Natural killer cell (primary cell): ENCODE measurements at places on chromosomes 5 and 9. TPM values are rescaled to one million over a fixed set of nuclear protein-coding genes. Genes with fewer than 3 reads are reported as not detected.

DNA sequence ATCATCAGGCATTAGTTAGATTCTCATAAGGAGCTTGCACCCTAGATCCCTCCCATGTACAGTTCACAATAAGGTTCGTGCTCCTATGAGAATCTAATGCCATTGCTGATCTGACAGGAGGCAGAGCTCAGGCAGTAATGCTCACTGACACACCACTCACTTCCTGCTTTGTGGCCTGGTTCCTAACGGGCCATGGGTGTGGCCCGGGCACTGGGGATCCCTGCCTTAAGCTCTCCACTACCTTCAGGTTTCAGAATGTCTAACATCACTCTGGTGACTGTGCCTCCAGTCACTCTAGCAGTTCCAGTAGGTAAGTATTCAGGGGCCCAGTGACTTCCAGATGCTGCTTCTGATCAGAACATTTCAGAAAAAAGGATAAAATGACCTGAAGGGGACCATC, 152.4 kb downstream of the LRRC70 start:
- no peaks in the 10 kb centered on the region for H3K4me1 ChIP-seq
- no peak overlapping the region for H3K27ac ChIP-seq
- H3K36me3 ChIP-seq, result no peaks in the 10 kb centered on the region
- H3K27me3 ChIP-seq, result no peaks in the 10 kb centered on the region
- no peak overlapping the region for H3K4me3 ChIP-seq

GRCh38 chr5:56325039-56325438, 91.9 kb upstream of the ANKRD55 start:
- H3K4me1 ChIP-seq, result peaks cover 17% of the 10 kb centered on the region
- no peak overlapping the region for H3K27ac ChIP-seq
- no peaks in the 10 kb centered on the region for H3K36me3 ChIP-seq
- H3K27me3 ChIP-seq, result no peaks in the 10 kb centered on the region

Gene HNRNPK
- total RNA-seq, result 872 TPM

- peaks cover 15% of the 10 kb centered on the region for H3K4me1 ChIP-seq
- H3K27ac ChIP-seq, result no peak overlapping the region
- H3K36me3 ChIP-seq, result no peaks in the 10 kb centered on the region
- H3K27me3 ChIP-seq, result no peaks in the 10 kb centered on the region
- H3K4me3 ChIP-seq, result no peak overlapping the region
Observed at GRCh38 chr9:98575379-98576346, 133.1 kb downstream of the GABBR2 start.

Gene KIF12
- not detected for total RNA-seq

Gene CCL28
- 25.1 TPM for total RNA-seq

Gene TRIM7
- 0.73 TPM for total RNA-seq

GRCh38 chr5:143057580-143057999, 287.4 kb downstream of the ARHGAP26 start:
- no peak overlapping the region for H3K27ac ChIP-seq
- H3K27me3 ChIP-seq, result no peaks in the 10 kb centered on the region
- no peak overlapping the region for H3K4me3 ChIP-seq
- peaks cover 35% of the 10 kb centered on the region for H3K36me3 ChIP-seq
- DNase-seq, result no peak

DNA sequence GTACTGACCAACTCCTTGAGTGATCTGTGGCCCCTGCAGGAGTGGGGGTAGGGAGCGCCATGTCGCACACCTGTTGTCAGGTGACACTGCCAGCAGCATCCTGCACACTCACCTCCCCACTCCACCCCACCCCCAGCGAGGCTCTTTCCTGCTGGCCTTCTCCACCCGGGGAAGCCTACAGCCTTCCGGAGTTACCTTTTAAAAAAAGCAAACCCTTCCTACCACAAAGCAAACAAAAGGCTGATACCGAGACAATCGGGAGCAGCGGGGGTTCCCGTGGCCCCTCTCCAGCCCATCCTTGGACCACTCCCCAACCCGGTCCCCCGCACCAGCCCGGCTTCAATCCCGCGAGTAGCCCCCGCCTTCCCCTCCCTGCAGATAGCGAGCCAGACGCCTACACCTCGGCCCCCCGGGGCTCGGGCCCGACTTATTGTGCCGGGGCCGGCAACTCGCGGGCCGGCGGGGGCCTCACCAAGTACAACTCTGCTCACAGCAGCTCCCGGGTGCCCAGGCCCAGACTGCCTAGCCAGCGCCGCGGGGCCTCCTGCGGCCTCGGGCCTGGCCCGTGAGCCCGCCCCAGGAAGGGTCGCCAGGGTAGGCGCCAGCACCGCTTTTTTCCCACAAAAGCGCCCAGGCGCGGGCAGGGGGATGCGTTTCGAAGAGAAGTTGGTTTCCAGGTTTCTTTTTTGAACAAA, 724 bp downstream of the MACROH2A1 start:
- H3K4me3 ChIP-seq, result peak overlapping the region; percentile 63
- peak overlapping the region; percentile 59 for H3K27ac ChIP-seq
- H3K4me1 ChIP-seq, result peaks cover 46% of the 10 kb centered on the region
- peaks cover 2% of the 10 kb centered on the region for H3K36me3 ChIP-seq

DNA sequence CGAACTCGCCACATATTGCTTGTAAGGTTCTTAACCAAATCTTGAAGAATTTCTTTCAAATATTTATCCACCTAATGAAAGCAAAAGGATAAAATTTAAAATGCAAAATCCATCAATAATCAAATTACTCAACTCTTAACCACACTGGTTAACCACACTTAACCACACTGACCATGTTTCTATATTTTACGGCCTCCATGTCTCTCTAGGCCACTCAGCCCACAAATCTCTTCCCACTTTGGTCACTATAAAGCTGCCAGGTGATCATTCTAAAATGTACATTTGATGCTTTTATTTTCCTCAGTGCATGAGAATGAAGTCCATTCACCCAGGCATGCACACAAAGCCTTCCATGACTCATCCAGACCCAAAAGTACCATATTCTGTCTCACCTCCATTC, 56.4 kb upstream of the OR2K2 start:
- H3K27me3 ChIP-seq, result no peaks in the 10 kb centered on the region
- no peak overlapping the region for H3K4me3 ChIP-seq
- no peaks in the 10 kb centered on the region for H3K4me1 ChIP-seq
- peaks cover 73% of the 10 kb centered on the region for H3K36me3 ChIP-seq

Gene ZNF782
- 7.4 TPM for total RNA-seq

GRCh38 chr5:83576341-83576740, 104.8 kb downstream of the VCAN start:
- no peak for DNase-seq
- no peaks in the 10 kb centered on the region for H3K27me3 ChIP-seq
- H3K4me1 ChIP-seq, result no peaks in the 10 kb centered on the region
- no peak overlapping the region for H3K4me3 ChIP-seq
- H3K36me3 ChIP-seq, result no peaks in the 10 kb centered on the region

DNA sequence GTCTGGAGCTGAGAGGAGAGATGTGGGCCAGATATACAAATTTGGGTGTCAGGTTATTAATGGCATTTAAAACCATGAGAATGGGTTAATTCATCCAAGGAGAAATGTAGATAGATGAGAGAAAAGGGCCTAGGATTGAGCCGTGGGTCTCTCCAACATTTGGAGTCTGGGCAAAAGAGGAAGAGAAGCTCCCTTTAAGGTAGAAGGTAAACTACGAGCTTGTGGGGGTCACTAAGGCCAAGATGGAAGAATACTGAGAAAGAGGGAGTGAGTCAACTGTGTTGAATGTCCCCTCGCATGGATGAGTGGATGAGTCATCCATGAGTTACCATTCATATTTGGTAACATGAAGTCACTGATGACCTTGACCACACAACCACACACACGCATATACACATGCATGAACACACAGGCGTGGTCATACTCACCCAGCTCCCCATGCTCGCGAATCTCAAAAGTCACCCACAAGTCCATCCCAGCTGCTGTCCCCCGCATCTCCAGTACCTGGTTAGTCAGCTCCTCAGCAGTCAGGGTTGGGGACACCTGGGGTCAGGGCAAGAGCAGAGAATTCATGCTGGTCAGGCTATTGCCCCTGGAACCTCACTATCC, 6.8 kb upstream of the FCHSD1 start:
- H3K4me3 ChIP-seq, result no peak overlapping the region
- H3K36me3 ChIP-seq, result peaks cover 5% of the 10 kb centered on the region
- no peak for DNase-seq
- H3K27me3 ChIP-seq, result no peaks in the 10 kb centered on the region

DNA sequence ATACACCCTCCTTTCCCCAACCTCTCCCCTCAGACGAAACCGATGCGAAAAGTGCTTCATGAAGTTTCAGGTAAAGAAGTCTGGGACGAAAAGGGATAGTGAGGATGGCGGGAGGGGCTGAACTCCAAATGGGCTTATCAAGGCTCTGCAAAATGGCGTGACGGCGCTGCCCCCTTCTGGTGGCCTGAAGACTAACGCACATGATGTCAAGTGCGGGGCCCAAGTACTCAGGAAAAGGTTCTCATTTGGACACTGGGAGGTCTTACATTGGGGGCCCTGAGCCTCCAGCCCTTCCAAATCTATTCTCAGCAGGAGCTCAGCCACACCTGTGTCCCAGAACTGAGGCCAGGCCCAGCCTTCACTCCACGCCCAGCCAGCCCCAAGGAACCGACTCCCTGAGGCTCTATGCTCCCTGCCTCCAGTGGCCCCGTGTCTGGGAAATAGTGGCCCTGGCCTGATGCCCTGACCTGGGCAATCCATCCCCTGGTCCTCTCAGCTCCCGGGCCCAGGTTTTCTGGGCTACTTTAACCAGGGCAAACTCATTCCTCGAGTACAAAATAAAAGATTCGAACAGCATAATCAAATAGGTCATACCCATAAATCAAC, 119.9 kb downstream of the KCNIP1 start:
- no peaks in the 10 kb centered on the region for H3K36me3 ChIP-seq
- peak; percentile 16 for DNase-seq
- H3K4me3 ChIP-seq, result no peak overlapping the region
- no peaks in the 10 kb centered on the region for H3K27me3 ChIP-seq
- no peak overlapping the region for H3K27ac ChIP-seq
- H3K4me1 ChIP-seq, result no peaks in the 10 kb centered on the region

DNA sequence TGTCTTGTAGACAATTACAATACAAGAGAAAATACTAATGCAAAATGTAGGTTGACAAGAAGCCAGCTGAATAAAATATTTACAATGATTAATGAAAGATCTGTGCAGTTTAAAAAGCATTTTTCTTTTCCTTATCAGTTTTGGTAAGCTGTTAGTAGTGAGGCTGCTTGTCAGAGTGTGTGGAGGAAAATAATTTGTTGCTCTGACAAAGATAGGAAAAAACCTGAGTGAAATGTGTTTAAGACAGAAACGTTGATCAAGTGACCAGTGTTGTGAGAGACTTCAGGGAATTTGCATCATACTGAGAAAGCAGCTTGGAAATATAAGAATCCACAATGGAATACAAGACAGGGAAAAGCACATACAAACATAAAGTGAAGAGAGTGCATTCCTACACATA, 360.3 kb upstream of the CDH18 start:
- H3K27me3 ChIP-seq, result no peaks in the 10 kb centered on the region
- H3K27ac ChIP-seq, result no peak overlapping the region
- no peak for DNase-seq
- H3K36me3 ChIP-seq, result no peaks in the 10 kb centered on the region
- no peaks in the 10 kb centered on the region for H3K4me1 ChIP-seq
- H3K4me3 ChIP-seq, result no peak overlapping the region

DNA sequence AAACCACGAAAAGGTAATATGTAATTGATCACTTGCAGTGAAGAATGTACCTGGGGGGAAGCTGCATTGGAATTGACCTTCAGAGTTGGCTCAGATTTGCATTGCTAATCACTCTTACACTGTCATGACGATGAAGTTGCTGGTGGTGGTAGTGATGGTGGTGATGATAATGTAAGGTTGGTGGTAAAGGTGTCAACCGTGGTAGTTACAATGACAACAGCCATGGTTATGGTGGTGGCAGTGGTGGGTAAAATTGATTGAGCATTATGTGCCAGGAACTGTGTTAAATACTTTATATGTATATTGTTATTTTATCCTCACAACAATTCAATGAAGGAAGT, 282.4 kb downstream of the NR3C1 start:
- no peak overlapping the region for H3K4me3 ChIP-seq
- DNase-seq, result peak; percentile 52
- no peak overlapping the region for H3K27ac ChIP-seq
- H3K36me3 ChIP-seq, result peaks cover 5% of the 10 kb centered on the region

Gene SLC46A2
- 0.23 TPM for total RNA-seq

DNA sequence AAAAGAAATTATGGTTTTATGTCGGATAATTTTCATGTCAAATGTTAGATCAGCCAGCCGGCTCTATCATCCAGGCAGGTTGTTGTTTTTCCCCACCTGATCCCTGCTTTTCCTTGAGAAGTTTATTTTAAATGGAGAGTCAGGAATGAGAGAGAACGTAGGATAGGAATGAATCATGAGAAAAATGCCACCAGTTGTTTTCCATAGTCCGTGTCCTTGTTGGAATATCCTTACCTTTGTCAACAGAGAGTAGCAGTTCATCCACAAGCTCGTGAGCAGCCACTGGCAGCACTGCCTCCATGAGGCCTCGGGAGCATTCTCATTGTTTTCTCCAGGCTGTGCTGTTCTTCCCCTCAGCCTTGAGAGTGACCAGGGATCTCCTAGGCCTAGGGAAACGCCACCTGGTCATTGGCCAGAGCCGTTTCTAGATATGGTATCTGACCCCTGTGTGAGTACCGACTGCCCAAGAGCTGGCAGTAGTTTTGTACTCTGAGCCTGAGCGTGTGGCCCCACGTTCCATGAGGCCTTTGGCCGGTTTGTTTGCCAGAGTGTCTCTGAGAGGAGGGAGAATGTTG, 293.3 kb downstream of the FANCC start:
- no peaks in the 10 kb centered on the region for H3K27me3 ChIP-seq
- H3K27ac ChIP-seq, result no peak overlapping the region
- no peaks in the 10 kb centered on the region for H3K4me1 ChIP-seq
- no peak for DNase-seq
- no peak overlapping the region for H3K4me3 ChIP-seq

- peaks cover 3% of the 10 kb centered on the region for H3K27me3 ChIP-seq
- no peaks in the 10 kb centered on the region for H3K36me3 ChIP-seq
- DNase-seq, result no peak
Observed at GRCh38 chr9:85040821-85041465, 371.4 kb downstream of the NTRK2 start.

Gene PCDHGA12
- total RNA-seq, result 0.75 TPM

DNA sequence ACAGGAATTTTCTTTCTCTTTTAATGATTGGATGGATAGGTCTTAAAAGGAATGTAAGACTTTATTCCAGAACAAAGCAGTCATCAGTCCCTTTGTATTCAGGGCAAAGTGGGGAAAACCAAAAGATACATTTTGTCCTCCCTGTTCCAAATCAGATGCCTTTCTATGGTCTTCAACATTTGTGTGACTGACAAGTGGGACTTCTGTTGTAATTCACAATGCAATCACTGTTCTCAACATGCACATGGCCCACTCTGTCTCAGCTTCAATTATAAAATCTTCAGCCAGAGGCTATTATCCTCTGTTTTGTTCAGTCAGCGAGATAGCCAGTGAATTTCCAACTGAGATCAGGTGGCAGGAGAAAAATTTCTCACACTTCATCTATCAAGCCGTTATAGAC, 95.5 kb upstream of the ERBIN start:
- H3K27me3 ChIP-seq, result no peaks in the 10 kb centered on the region
- no peak overlapping the region for H3K27ac ChIP-seq
- no peaks in the 10 kb centered on the region for H3K36me3 ChIP-seq
- DNase-seq, result no peak
- H3K4me1 ChIP-seq, result peaks cover 3% of the 10 kb centered on the region

Gene TXNDC8
- total RNA-seq, result not detected

Gene ARL10
- 0.75 TPM for total RNA-seq
